Neural progenitor cell (in vitro differentiated cells): ENCODE measurements at places on chromosomes 11 and 22. TPM values are rescaled to one million over a fixed set of nuclear protein-coding genes. Genes with fewer than 3 reads are reported as not detected.

DNA sequence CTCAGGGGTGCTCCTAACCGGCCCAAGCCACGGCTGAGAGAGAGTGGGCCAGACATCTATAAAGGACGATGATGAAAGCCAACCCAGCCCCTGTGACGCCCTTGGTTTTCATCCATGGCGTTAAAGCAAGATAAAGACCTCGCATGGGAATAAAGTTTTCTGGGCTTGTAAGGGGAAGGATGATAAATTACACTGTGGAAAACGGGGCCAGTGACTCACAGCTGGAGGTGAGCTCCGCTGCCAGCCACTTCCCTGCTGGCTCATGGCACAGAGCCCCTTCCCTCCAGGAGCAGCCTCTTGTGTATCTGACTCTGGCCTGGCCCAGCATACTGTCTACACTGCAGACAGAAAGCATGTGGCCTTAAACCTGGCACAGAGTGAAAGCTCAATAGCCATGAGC is 503.2 kb upstream of the B3GAT1 start:
- no peak overlapping the region for H3K4me3 ChIP-seq
- H3K27me3 ChIP-seq, result no peaks in the 10 kb centered on the region
- peaks cover 8% of the 10 kb centered on the region for H3K4me1 ChIP-seq
- no peak overlapping the region for H3K27ac ChIP-seq
- no peaks in the 10 kb centered on the region for H3K36me3 ChIP-seq

GRCh38 chr11:24609192-24610119 is 112.6 kb downstream of the LUZP2 start:
- H3K4me3 ChIP-seq, result no peak overlapping the region
- no peak for DNase-seq
- H3K27ac ChIP-seq, result no peak overlapping the region
- peaks cover 4% of the 10 kb centered on the region for H3K4me1 ChIP-seq
- no peaks in the 10 kb centered on the region for H3K36me3 ChIP-seq
- H3K27me3 ChIP-seq, result no peaks in the 10 kb centered on the region

DNA sequence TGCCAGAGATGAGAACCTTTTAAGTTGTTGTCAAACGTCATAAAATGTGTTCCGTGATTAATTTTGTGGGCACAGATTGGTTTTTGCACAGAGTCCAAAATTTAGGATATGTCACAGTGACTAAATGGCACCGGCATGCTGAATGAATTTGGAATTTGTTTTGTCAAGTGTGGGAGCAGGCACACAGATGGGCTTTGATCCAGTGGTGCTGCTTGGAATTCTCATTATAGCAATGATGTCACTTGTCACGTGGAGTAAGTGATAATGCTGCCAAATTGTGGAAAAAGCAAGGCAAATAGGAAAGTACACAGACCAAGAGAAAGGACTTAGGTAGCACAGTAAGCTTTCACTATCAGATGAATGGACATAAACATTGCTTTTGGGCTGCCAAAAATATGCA is 8.0 kb upstream of the LIN7C start:
- H3K4me1 ChIP-seq, result no peaks in the 10 kb centered on the region
- DNase-seq, result no peak
- H3K27ac ChIP-seq, result no peak overlapping the region
- no peaks in the 10 kb centered on the region for H3K36me3 ChIP-seq
- H3K27me3 ChIP-seq, result no peaks in the 10 kb centered on the region
- no peak overlapping the region for H3K4me3 ChIP-seq

KDELR3 gene
- 3.4 and 4.6 TPM in 2 replicates for total RNA-seq
